ENCODE measurements at places on chromosomes 7 and 10.

DNA sequence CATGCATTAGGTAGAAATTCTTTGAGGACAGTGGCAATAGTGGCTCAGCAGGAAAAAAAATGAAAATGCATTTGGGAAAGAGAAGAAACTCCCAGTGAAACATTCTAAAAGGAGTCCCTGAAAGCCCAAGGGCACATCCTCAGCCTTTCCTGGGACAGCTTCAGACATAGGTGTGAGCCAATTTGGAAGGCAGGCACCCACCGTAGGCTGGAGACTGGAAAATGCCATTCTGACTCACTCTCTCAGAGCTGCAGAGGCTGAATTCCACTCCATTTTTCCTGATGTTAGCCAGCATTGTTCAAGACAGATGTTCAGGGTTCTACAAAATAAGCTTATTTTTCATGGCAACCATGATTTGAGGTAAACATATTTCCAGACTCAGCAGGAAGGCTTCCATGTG is 379.0 kb upstream of the FZD8 start:
- no peak for DNase-seq

- no peak for DNase-seq
Observed at GRCh38 chr10:26446258-26446657, 8.1 kb downstream of the APBB1IP start.

DNA sequence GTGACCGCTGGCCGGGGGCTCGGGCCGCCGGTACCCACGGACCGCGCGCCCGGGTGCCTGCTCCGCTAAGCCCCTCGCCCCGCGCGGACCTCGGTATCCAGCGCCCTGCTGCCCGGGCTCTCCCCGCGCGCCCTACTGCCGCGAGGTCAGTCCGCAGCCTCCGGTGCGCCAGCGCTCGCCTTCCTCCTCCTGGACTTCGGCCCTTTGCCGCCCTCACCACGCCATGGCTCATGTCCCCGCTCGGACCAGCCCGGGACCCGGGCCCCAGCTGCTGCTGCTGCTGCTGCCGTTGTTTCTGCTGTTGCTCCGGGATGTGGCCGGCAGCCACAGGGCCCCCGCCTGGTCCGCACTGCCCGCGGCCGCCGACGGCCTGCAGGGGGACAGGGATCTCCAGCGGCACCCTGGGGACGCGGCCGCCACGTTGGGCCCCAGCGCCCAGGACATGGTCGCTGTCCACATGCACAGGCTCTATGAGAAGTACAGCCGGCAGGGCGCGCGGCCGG is 483 bp downstream of the GDF10 start:
- DNase-seq, result no peak

DNA sequence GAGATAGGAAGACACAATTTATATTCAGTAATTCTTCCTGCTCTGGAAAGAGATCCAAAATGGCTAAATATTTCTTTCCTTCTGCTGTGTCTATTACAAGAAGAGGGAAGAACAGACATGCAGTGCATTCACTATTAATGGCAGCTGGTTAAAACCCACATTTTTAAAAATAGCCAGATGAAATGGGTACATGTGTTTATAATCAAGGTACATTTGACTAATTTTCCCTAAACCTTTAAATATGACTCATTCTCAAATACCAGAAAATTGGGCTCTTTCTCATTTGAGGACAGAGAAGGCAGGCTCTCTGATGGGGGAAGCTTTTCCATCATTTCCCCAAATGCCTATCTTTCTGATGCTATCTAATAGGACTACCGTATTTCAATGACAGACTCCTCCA is 215.7 kb upstream of the HABP2 start:
- no peak for DNase-seq

DNA sequence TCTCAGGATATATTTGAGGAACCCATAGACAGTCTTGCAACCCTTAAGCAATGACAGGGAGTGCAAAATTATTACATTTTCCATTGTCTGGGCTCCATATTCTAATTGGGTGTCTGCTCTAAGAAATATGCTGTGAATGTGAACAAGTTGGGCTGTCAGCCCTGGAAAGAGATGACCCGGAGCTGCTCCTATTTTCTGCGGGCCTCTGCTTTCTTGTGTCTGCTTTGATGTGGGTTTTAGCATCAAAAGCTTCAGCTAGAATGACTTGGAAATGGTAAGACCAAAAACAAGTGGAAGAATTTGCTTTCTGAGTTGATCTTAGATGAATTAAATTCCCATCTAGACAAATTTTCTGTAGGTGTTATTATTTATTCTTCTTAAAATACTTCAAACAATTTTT is 343.6 kb upstream of the IGFBP3 start:
- no peak for DNase-seq

GRCh38 chr7:1396195-1396594 is 63.1 kb downstream of the MICALL2 start:
- no peak for DNase-seq

DNA sequence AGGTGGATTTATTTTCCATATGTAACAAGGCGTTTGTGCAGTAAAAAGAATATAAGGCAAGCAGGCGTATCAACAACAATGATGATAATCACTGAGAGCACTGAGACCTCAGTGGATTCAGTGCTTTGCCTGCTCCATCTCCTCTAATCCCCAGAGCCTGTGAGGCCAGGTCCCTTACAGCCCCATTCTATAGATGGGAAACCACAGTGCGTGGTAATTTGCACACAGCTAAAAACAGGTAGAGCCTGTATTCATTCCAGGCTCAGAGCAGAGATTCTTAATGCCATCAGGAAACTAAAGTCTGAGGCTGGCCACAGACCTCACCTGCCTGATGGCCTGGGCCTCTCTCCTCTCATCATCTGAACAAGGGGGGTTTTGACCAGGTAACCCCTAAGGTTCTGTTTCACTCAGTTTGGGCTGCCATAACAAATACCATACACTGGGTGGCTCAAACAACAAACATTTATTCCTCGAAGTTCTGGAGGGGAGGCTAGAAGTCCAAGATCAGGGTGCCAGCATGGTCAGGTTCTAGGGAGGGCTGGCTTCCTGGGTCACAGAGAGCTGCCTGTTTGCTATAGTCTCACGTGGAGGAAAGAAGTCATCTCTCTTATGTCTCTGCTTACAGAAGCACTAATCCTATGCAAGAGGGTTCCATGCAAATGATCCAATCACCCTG is 10.3 kb upstream of the RASSF4 start:
- no peak for DNase-seq

Data from vagina (tissue), 2 donors.